ENCODE measurements at places on chromosomes 16 and 17.

DNA sequence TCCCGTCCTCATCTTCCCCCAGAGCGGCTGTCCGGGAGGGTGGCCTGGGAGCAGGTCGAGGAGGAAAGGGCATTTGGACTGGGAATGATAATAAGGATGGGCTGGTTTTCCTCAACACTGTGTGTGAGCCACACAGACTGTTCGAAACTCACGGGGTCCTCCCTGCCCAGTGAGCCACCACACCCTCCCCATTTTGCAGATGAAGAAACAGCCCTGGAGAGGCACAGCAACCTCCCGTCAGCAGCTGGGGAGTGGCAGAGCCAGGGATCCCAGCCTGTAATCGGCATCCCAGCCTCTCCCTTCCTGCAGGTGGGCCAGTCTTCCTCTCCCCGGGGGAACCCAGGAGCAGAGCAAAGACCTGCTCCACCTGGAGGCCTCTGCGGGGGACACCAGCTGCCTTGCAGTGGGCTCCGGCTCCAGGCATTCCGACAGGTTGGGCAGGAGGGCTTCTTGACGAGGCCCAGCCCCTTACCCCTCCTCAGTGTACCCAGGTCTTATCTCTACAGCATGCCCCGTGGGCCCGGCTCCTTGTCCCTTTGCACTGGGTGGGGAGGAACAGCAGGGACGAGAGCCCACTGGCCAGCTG is 23.8 kb downstream of the ENGASE start:
- DNase-seq = no peak

DNA sequence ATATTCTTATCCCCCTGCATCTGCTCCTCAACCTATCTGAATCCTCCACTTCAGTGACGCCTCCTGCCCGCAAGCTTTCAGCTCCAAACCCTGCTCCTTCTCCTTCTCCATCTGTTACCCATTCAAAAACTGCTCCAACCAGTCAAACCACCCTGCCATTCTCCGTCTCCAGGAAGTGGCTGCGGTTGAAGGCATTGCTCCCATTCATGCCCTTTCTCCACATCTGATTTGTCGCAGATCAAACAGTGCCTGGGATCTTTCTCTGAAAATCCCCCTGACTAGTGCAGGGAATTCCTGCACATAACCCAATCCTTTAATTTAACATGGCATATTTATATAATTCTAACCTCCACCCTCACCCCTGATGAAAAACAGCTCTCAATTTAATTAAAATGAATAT is 56.3 kb downstream of the SLFN5 start:
- DNase-seq = no peak

GRCh38 chr16:49866595-49867071 is 10.7 kb upstream of the ZNF423 start:
- no peak for DNase-seq

DNA sequence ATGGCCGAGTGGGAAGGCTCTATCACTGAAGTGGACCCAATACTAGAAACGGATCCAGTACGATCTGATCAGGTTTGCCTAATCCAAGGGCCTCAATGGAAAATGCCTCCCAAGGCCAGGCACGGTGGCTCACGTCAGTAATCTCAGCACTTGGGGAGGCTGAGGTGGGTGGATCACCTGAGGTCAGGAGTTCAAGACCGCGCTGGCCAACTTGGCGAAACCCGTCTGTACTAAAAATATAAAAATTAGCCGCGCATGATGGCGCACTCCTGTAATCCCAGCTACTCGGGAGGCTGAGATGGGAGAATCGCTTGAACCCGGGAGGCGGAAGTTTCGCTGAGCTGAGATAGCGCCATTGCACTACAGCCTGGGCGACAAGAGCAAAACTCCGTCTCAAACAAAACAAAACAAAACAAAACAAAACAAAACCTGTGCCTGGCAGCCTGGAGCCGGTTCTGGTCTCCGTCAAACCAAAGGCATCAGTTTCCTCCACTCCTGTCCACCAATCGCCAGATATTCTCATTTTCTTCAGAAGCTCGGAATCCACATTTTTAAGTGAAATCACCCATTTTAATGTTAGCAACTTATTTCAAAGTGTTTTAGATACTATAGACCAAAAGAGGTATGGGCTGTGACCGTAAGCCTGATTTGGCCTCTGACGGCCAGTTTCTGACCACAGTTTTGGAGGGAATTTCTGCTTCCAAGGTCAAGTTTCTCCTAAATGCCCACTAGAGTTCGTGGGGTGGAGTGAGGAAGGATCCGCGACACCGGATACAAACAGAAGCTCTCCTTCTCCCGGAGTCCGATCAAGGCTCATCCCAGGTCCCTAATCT is 664 bp downstream of the NQO1 start:
- no peak for DNase-seq

GRCh38 chr16:78648517-78648916 is 549.1 kb downstream of the WWOX start:
- no peak for DNase-seq

DNA sequence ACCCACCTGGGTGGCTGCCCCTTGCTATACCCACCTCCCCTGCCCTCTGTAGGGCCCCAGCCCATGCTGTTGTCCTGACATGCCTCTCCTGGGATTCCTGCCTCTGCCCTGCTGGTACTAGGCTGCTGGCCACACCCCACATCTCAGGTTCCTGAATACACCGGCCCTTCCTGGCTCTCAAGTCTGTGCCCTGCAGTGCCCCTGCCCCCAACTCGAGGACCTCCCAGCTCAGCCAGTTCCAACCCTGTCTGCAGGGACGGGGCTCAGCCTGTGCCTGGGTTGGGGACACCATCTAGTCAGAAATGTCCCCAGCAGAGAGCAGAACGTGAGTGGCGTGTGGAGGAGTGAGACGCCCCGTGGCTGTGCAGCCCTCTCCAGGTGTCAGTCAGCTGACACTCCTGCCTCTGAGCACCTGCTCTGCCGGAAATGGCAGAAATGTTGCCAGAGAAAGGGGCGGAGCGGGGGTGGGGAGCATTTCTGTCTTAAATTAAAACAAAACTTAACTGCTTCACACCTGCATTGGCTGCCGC is 28.7 kb downstream of the ACSF3 start:
- no peak for DNase-seq

DNA sequence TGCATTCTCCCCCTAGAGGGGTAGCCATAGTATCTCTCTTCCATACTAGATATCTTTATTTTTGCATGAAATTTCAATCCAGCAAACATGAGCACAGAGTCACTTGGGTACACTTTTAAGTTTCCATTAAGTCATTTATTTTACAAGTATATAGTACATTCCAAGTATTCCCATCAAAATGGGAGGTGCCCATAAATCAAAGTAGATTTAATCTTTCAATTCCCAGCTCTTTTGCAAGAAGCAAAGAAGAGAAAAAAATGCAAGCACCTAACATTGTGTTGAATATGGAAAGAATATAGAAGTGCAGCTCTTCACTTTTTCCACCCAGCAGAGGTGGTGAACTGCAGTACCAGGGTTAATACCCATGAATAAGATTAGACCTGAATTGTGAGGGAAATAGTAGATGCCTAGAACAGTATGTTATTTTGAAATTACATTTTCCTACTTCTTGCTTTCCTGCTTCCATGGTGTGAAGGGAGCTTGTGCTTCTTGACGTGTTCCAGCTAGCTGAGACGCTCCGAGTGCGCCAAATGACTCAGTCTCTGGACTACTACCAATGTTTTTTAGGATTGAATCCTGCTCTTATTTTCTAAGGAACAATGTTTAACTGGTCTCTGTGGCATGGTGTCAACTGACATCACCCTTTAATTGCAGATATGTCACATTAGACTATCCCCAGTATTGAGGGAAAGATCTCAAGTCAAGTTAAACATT is 151.1 kb upstream of the MAF start:
- DNase-seq = no peak

DNA sequence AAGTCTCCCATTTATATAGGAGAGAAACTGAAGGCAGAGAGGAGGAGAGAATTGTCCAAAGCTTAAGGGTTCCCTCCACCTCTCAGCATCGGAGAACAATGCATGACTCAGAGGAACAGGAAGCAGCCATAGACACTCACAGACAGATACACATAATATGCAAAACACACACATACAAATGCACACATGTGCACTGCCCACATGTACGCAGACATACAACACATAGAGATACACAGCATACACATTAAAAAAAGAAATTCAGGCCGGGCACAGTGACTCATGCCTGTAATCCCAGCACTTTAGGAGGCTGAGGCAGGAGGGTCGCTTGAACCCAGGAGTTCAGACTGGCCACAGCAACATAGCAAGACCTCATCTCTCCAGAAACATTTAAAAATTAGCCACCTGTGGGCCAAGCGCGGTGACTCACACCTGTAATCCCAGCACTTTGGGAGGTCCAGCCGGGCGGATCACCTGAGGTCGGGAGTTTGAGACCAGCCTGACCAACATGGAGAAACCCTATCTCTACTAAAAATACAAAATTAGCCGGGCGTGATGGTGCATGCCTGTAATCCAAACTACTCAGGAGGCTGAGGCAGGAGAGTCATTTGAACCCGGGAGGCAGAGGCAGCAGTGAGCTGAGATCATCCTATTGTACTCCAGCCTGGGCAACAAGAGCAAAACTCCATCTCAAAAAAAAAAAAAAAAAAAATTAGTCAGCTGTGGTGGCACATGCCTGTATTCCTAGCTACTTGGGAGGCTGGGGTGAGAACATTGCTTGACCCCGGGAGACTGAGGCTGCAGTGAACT is 11.3 kb downstream of the ERAL1 start:
- DNase-seq = peak; percentile 17

- peak; percentile 85 for DNase-seq
Measured at GRCh38 chr17:35804658-35805192, 4.6 kb upstream of the TAF15 start.

- DNase-seq = no peak
Measured at GRCh38 chr16:27508476-27508875, 41.2 kb downstream of the GTF3C1 start.

DNA sequence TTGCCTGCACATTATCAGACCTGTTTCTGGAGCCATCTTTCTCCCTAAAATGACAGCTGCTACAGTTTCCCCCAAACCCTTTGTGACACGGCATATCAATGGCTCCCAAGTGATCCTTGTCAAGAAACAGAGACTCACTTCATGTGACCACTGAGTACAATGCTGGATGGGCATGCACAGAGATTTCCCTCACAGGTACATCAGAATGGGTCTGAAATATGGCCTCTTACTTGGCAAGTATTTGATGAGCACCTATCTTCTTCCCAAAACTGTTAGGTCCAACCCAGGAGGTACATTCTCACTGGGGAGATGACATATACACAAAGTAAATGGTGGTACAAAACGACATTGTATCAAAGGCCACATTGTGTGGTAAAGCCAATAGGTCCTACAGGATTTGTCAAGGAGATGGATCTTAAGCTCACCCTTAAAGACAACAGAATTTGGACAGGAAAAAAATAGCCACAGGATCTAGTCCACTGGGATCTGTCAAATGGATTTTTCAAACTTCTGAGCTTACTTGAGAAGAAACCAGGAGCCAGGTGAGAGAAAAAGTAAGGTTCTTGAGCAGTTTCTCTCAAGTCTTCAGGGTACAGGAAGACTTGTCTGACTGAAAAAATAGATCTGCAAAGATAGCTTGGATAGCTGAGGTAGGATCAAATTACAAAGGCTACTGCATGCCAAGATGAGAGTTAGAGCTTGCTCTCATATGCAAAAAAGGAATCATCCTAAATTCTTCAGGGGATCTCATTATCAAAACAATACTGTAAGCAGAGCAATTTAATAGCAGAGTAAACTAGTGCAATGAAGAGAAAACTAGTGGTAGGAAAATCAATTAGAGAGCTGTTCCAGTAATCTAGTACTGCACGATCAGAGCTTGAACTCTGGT is 28.8 kb downstream of the RNF43 start:
- DNase-seq = no peak

DNA sequence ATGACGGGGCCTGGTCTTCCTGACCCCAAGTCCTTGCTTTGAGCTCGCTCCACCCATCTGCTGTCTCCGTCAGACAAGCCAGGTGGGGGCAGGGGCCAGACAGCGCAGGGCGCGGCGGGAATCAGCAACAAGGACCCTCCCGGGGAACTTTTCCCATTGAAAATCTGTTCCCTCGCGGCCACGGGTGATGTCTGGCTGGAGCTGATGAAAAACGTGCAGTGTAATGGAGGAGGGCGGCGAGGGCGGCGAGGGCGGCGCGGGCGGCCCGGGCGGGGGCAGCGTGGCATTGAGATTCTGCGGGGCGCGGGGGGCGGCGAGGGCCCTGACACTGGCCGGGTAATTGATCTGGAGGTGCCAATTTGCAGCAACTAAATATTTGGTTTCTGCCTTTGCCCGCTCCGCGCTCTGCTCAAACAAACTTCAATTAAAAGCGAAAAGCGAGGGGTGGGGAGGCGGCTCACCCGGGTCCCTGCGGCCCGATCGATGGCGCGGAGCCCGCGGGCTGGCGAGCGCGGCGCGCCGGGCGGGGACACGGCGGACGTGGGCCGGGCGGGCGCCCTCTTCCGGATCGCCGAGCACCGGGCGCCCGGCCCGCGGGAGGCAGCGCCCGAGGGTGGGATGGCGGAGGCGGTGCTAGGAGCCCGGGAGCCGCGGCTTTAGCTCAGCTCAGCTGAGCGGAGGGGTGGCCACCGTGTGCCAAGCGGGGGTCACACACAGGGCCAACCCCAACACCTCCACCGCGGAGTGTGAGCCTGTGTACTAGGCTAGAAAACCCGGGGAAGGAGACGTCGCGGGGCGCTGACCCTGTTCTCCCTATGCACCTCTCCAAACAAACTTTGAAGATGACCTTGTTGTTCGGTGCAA is 32.4 kb downstream of the DCAKD start:
- peak; percentile 48 for DNase-seq

- DNase-seq = no peak
Measured at GRCh38 chr16:48479329-48479728, 94.1 kb upstream of the SIAH1 start.

DNA sequence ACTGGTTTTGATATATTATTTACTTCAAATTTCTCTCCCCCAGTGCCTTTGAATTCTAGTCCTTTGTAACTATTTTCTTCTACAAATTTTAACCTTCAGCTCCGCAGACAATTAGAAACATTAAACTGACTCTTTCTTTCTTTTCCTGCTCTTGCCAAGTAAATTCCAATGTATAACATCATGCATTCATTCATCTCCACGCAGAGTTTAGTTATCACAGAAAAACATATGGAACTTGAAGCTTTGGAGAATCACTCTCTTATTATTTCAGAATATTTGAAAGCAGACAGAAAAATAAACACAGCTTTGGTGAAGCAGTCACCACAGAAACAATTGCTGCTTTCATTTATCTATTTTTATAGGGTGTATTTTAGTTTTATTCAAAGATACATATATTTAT is 778.7 kb upstream of the CDH8 start:
- no peak for DNase-seq

DNA sequence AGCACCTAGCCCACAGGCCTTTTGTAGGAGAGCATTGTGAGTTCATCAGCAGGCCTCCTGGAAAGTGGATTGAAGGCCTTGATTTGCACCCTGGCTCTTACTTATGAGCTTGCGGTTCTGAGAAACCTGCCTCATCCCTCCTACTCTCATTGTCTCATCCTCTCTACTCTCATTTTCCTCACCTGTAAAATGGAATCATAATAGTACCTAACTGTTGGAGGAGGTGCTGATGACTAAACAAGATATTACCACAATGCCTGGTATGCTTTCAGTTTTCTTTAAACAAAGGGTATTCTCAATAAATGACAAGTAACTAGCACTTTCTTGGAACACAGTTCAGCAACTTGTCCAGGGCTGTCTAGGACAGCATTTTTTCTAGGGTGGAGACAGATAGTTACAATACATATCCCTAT is 243.1 kb upstream of the MAF start:
- peak; percentile 62 for DNase-seq

GRCh38 chr16:3145660-3146059 is 10.8 kb downstream of the ZNF213 start:
- no peak for DNase-seq

Data from activated CD4-positive, alpha-beta T cell treated with anti-CD3 and anti-CD28 coated beads, Interleukin-2, Interleukin-6, amounts not matched to agents 100 ng/mL and 50 ng/mL, durations not matched to agents 16 hours and 8 hours (primary cell).